ENCODE measurements at places on chromosomes 5 and 9.

DNA sequence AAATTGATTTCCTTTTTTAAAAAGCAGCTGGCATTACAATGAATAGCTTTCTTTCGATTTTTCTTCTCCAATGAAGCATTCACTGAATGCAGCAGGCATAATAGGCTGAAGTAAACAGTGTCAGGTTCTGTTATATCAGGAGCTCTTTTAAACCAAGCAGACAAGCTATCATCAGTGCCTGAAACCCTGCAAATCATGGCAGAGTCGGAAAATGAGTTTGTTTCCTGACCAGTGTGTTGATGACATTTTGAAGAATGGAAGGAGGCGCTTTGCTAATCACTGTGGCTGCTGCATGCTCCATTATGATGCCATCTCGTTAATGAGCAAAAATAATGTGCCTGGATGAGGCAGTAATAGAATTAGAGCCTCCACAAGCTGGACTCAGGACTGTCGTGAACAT lies 284.5 kb downstream of the ZNF608 start:
- no peak for DNase-seq

GRCh38 chr5:176836811-176837706 lies 26.7 kb downstream of the UNC5A start:
- no peak for DNase-seq

- DNase-seq, result peak; percentile 50
Measured at GRCh38 chr5:79229357-79230174, 6.4 kb upstream of the JMY start.

GRCh38 chr9:126722252-126722921 lies 82.5 kb upstream of the ZBTB43 start:
- no peak for DNase-seq

DNA sequence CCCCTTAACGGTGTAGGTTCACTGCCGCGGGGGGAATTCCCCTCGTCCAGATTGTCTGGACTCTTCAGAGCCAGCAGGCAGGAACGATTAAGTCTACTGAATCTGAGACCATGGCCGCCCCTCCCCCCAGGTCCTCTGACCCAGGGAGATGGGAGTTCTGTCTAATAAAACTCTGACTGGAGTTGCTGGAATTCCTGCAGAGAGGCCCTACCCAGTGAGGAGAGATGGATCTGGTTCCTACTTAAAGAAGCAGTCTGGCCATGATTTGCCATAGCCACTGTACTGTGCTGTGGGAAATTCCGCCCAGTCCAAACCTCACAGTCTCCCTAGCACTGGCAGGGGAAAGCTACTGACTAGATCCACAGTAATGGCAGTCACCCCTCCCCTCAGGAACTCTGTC lies 237.7 kb upstream of the RASA1 start:
- DNase-seq, result no peak

DNA sequence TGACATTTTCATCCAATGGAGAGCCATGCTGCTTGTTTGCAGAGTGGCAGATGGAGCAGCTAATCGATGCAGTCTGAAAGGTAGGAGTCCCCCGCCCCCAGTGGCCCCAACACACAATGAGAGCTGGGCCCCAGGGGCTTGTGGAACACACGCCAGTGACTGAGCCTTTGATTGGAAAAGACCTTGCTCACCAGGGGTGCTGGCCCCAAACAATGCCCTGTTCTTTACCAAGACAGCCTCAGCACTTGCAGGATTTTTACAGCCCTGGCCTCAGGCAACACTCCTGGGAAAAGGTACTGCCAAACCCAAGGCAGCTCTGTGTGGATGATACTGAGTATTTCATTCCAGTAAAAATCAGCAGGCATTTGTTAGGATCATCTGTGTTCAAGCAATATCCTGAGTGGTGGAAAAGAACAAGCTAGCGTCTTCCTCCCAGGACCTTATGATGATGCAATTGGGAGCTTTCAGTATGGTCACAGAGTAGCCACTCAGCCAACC lies 276.8 kb upstream of the CLINT1 start:
- DNase-seq, result no peak

DNA sequence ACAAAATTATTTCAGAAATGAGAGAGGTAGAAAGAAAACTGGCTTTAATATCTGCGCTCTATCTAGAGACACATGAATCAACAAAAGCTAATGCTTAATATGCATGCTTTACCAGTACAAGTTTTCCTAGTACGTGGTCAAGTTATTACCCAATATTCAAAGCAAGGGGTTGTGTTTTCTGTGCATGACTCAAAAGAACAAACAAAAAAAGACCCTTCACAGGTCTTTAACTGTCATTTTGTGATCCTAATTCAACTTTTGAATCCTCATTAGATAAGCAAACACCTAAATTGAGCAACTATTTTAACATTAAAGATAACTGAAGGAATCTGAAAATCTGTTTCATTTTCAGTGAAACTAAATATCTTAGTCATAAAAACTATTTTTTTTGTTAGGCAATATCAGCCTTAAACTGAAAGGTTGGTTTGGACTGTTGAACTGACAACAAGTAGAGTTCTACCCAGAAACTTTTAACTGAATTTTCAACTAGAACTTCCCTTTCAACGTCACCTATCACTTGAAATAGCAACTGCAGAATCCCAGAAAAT lies 12.5 kb downstream of the ST8SIA4 start:
- no peak for DNase-seq

GRCh38 chr9:122695696-122696095 lies 20.8 kb downstream of the OR1L3 start:
- no peak for DNase-seq

DNA sequence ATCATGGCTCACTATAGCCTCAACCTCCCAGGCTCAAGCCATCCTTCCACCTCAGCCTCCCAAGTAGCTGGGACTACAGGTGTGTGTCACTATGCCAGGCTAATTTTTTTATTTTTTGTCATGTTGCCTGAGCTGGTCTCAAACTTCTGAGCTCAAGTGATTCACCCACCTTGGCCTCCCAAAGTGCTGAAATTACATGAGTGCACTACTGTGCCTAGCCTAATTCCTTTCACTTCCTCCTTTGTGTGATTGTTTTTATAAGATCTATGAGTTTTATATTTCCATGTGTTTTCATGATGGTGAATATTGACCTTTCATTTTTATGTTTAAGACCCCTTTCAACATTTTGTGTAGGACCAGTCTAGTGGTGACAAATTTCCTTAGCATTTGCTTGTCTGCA lies 55.2 kb upstream of the IL12B start:
- DNase-seq, result no peak

- DNase-seq, result no peak
Measured at GRCh38 chr5:85590764-85591163, 1027.0 kb upstream of the COX7C start.

DNA sequence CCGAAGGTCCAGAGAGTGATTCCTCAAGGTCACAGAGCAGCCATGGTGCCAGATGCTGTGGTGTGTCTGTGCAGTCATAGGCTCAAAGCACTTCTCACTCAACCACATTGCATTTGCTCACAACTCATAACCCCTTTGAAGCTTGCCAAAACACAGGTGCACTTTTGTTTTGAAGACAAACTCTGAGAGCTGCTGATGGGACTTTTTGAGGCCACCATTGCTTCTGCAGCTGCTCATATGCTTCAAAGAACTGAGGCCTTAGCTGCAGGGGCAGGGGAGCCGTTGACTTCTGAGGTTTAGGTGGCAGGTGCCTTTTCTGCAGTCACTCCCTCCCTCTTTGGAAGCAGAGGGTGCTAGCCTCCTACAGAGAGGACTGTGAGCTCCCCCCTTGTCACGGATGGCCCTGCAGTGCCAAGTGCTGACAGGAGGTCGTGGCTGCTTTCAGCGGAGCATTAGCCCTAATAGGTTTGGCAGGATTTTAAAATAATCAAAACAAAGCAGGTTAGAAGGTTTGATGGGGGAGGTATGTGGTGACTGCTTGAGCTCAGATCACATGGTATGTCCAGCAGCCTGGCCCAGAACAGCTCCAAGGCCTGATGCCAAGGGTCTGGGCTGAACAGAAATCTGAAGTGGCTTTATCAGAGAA lies 232.1 kb downstream of the MAN2A1 start:
- DNase-seq, result no peak

- DNase-seq, result no peak
Measured at GRCh38 chr9:96150324-96151227, 151.4 kb downstream of the HSD17B3 start.

- no peak for DNase-seq
Measured at GRCh38 chr9:8713149-8713810, 913.7 kb upstream of the DMAC1 start.

- no peak for DNase-seq
Measured at GRCh38 chr9:8877753-8878494, 1078.3 kb upstream of the DMAC1 start.

GRCh38 chr9:133269537-133270362 lies 5.3 kb downstream of the ABO start:
- DNase-seq, result no peak

- no peak for DNase-seq
Measured at GRCh38 chr5:145965804-145966203, 29.4 kb downstream of the SH3RF2 start.

DNA sequence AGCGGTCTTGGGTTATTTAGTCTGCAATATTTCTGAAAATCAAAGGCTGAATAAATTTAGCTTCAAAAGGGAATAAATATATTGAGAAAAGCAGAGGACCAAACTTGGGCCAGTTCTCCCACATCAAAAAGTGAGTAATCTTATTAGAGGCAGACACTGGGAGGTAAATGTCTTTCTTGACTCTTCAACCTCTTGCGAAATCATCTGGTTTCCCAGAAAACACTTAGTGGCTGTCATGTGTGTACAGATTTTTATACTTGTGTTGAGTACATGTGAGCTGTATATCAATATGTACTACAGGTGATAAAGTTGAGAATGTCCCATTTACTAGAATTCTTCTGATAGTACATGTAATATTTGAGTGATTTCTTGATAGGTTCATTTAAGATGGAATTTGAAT lies 454.9 kb downstream of the PRR16 start:
- no peak for DNase-seq

DNA sequence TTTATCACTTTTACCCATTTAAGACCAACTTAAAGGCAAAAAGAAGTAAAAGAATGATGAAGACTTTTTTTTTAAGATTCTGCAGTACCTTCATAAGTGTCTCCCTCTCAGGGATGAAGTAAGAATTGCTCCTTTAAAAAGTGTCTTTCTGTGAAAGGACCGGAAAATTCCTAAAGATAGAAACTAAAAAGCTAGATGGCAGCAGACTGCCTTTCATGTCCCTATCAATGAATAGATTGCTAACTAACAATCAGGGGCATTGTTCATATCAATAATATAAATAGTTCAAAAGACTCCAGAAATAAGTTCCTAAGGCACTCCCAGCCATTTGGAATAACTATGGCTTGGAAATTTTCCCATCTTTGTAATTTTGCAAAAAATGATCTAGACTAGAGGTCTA lies 558.0 kb downstream of the PDE4D start:
- DNase-seq, result no peak

DNA sequence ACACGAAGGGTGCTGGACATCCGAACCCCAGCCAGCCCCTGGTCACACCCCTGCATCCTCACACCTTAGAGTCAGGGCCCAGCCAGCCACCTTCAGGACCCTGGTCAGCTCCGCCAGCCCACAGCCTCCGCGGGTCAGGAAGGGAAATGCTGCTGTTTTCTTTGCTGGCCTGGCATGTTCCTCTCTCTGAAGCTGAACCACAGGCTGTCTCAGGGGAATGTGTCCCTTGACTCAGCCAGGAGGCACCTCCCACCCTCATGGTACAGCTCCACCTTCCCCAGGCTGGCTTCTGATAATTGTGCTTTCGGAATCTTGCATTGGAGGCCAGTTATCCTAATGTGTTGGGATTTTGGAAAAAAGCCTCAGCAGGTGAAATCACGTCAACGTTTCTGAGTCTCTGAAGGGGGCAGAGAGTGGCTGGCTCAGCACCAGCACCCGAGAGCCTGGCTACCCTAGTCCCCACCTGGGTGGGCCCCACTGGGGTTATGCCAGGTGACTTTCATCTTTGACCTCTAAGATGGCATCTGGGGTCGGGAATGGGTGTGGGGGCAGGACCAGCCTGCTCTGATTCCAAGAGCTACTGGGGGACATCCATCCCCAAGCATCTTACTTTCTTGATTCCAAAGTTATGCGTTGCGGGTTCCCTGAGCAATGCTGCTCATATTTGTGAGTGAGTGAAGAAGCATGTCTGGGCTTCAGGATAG lies 9.8 kb upstream of the OLFM1 start:
- DNase-seq, result no peak

DNA sequence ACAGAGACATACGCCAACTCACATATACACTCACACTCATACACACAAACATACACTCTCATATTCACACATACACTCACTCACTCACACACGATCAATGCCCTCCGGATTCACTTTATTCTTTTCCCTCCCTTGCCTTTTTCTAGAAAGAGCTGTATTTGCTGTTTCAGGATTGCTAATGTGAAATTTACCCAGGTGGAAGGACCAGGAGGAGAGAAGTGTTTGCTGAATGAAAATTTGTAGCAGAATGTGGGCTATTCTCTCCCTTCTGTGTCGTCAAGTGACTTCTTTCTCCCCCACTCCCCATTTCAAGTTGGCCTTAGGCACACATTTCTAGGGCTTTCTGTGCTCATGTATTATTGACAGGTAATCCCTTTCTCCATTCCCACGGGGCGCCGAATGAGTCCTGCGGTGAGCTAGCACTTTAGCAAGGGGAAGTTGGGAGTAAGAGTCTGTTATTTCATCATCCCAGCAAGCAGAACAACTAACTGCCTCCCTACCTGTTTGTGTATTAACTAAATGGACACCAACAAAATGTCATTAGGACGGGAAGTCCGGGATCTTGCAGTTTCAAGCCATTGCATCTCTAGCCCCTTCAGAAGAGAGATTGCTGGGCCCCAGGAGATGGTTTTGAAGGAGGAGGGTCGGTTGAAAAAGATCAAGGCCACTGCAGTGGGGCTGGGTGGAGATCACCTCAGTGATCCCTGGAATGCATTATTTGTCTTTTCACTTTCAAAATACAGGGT lies 97.1 kb upstream of the TAF11L2 start:
- DNase-seq, result no peak
